ENCODE measurements at places on chromosomes 4 and X.

GRCh38 chr4:155658681-155659064, 8.0 kb upstream of the GUCY1A1 start:
- DNase-seq, result no peak

- no peak for DNase-seq
Observed at GRCh38 chr4:78945651-78946179, 6.5 kb upstream of the PAQR3 start.

DNA sequence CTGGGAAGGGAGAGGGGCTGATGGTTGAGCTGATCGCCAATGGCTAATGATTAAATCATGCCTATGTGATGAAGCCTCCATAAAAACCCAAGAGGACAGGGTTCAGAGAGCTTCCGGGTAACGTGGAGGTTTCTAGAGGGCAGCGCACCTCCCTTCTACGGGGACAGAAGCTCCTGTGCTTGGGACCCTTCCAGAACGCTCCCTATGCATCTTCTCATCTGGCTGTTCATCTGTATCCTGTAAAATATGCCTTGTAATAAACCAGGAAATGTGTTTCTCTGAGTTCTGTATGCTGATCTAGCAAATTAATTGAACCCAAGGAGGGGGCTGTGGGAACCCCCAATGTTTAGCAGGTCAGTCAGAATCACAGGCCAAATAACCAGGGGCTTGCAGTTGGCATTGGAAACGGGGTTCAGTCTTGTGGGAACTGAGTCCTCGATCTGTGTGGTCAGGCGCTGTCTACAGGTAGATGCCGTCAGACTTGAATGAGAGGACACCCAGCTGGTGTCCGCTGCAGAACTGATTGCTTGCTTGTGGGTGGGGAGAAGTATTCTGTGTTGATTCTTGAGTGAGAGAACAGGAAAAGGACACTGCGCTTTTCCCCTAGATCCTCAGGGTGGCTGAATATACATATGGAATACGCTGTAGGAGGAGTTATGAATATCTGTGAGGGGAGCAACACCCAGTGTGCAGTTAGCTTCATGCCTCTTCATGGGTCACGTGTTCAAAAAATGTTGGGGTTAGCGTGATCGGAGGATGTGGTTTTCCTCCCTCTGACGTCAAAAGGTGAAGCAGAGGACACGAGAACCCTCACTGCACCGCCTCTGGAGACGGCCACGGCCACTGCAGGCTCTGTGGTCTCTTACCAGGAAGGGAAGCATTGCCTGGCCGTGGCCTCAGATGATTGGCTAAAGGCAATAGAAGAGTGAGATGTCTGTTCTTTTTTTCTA, 29.2 kb downstream of the HTT-AS start:
- DNase-seq, result no peak

GRCh38 chr4:14338585-14339265, 663.6 kb upstream of the CPEB2 start:
- DNase-seq, result no peak

DNA sequence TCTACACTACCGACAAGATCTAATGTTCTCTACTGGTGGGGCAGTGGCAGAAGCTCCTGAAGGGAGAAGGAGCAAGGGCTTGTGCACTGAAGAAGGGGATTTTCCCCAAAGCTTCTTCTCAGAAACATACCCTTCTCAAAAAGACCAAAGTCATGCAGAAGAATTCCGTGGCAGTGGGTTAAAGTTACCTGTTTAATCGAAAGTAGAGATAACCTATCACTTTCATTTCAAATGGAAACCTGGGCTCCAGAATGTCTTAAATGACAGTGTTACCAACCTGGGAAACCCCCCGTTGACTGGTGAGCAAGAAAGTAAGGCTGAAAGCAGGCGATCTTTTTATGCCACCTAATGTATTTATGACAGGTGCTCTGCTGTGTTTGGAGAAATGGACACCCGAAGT, 92.5 kb upstream of the TEX13D start:
- DNase-seq, result no peak

GRCh38 chrX:34903316-34903715, 39.3 kb upstream of the FAM47B start:
- no peak for DNase-seq

- DNase-seq, result no peak
Observed at GRCh38 chr4:73599182-73599581, 21.1 kb downstream of the RASSF6 start.

DNA sequence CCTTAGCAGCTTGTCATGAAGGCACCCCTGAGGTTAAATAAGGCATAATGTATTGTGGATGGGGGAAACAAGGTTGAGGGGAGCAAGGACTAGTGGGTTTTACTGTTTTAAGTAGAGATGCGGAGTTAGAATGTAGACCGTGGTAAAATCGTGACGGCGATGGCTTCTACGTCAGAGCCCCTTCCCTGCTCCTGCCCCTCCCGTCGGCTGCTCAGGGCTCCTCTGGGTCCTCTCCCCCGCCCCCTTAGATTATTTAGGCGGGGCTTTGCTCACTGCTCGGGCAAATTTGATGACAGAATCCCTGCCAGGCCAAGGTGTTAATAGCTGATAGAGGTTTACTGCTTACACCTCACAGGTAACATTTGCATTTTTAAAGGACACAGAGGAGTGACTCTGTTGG, 2.3 kb downstream of the FRMPD3 start:
- DNase-seq, result no peak

DNA sequence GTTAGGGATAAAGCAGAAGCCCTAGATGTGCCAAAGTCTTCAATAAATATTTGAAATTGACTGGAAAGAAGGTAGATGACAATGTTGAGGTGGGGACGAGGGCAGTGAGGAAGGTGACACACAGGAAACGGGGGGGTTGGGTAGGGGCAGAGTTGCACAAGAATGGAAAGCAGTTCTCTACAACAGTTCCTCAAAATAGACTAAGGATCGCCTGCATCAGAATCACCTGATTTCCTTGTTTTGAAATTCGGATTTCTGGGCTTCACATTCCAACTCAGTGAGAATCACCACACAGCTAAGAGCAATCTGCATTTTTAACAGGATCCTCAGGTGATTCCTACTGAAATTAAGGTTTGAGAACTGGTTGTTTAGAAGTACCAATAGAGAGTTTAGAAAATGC, 70.6 kb downstream of the ARFIP1 start:
- DNase-seq, result peak; percentile 15

DNA sequence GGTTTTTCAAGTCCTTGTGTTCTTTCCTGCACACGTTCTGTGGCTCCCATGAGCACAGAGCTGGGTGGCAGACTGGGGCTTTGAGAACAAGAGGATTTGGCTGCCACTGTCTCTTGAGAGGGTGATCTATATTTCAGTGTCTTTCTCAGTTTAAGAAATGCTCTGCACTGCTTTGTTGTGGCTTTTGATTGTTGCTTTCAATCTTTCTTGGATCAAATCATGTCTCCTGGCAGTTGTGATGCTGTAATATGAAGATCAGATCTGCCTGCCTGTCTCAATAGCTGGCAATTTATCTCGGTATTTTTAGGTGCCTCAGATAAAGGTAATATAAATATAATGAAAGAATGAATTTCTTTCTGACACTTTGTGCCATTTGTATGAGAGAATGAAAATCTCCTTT, 273.3 kb upstream of the LCORL start:
- DNase-seq, result no peak

DNA sequence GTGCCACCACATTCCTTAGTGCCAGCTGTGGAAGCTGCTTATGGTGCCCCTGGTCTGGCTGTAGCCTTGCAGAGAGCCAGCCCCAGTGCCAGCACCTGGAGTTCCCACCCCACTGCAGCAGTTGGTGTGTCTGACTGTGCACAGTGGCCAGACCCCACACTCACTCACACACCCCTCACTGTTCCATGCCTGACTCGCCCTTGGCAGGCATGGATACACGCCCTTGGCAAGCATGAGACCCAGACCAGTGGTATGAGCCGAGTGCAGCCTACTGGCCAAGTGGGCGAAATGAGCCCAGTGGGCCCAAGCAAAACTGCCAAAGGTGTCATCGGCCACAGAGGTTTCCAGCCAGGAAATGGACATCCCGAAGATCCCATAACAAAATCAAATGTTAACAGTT, 27.4 kb downstream of the NAA11 start:
- no peak for DNase-seq

DNA sequence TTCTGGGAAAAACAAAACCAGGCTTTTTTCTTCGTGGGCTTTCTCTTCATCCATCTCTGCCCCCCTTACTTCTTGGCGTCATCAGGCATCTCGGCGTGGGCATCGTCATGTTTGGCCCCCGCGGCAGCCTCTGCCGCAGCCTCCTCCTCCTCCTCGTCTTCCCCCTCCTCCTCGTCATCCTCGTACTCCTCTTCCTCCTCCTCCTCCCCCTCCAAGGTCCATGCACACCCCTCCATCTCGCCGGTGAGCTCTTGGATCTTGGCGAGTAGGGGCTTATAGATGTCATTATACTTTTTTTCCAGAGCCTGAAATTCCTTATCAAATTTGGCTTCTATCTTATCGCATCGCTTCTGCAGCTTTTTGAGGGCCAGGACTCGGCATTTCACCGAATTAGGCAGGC, 488 bp downstream of the NAP1L5 start:
- DNase-seq, result no peak

DNA sequence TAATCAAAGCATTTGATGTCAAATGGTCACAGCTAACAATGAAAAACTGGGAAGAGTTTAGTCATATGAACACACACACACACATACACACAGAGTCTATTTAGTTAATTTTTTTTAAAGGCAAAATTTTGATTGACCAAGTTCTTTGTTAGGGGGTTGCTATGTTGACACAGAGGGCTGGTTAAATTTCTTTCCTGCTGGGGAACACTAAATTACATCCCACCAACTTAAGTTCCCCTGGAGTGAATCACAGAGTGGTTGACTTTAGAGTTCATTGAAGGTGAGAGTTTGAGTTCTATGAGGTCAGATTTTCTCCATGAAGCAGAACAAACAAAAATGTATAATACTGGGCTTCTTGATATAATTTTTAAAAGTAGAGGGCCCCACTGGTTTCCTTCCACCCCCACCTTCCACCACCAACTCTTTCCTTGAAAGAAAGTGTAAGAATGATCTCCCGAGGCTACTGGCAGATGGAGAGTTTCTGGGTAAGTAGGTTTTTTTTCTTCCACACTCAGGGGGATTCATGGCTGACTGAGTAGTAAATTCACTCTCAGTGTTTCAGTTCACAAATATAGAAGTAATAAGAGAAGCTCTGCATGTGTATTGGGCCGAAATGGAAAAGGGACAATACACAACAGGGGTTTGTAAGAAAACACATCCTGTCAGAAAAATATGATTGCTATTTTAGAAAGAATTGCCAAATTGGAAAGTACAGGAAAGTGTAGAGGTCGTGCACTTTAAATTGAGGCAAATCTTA, 917.0 kb upstream of the LCORL start:
- no peak for DNase-seq

DNA sequence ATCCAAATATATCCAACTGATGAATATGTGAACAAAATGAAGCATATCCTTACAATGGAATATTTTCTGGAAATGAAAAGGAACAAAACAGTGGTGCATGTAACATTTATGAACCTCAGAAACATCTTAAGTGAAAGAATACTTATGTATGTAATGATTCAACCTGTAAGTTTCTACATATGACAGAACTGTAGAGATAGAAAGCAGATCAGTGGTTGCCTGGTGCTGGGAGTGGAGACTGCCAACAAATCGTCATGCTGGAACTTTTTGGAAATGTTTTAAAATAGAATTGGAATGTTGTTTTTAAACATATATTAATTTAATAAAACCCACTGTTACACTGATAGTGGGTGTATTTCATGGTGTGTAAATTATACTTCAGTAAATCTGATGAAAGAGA, 667.5 kb downstream of the RAPGEF2 start:
- DNase-seq, result no peak

GRCh38 chr4:139108567-139109128, 68.4 kb downstream of the ELF2 start:
- DNase-seq, result no peak

DNA sequence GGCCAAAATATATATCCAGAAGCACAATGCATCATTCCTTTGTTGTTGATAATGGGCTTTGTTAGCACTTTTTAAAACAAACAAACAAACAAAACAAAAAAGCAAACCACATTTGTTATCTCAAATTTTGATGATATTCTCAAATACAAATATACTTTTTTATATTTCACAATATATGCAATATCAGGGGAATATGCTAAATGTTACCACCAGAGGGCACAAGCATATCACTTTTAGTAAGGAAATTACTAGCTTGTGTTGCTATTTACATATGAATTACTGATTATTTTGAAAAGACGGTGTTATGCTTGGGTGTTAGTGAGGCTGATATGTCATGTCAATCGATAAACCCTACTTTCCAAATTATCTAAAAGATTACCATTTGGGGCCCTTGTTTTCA, 29.1 kb downstream of the RIPPLY1 start:
- no peak for DNase-seq

- no peak for DNase-seq
Observed at GRCh38 chrX:100341142-100341510, 68.9 kb downstream of the PCDH19 start.

DNA sequence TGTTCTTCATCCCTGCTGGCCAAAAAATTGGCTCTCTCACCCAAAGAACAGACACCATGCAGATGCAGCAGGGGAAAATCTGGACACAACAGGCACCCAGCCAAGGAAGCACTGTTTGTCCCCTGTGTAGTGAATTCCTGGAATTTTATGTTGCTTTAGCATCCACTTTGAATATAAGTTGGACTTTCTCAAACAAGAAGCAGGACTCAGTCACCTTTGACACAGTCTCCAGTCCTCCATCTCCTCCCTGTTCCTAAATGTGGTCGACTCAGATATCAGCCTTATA, 11.8 kb downstream of the ZNF182 start:
- no peak for DNase-seq

DNA sequence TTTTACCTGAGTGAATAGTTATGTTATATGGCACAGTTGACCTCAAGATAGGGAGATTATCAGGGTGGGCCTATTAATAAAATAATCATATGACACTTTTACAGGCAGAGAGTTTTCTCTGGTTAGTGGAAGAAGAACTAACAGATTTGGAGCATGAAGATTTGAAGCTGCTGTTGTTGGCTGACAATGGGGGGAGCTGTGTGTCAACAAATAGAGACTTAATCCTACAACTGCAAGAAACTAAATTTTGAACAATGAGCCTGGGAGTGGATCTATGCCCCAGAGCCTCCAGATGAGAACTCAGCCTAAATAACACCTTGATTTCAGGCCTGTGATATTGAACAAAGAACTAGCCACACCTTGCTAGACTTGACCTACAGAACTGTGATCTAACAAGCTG, 7.2 kb upstream of the CCSER1 start:
- DNase-seq, result no peak

GRCh38 chr4:186651624-186652023, 72.0 kb downstream of the FAT1 start:
- DNase-seq, result no peak

GRCh38 chrX:24594501-24594900, 52.6 kb downstream of the PCYT1B start:
- DNase-seq, result no peak

- DNase-seq, result no peak
Observed at GRCh38 chr4:182885022-182885737, 32.0 kb downstream of the DCTD start.

DNA sequence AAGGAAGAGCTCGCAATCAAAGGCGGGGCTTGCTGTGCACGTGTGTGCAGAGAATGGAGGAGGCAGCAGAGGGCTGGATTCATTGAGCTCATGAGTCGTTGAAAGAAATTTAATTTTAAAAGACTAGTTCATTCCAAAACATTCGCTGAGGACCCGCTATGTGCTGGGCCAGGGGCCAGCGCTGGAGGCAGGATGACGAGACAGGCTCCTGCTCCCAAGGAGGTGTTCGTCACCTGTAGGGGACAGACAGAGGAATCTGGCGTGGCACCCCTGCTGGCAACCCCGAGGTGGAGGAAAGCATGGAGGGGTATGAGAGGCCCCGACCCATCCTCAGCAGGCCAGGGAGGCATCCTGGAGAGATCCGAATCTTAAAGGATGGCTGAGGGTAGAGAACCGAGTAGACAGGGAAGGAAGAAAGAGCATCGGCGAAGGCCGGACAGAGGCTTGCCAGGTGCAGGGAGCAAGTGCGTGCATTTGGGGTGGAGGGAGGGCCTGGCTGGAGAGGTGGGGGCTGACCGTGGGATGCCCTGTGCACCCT, 96.4 kb downstream of the CPZ start:
- no peak for DNase-seq
